GM10248 (cell line): ENCODE measurements at places on chromosomes 12 and 14.

- peak; percentile 60 for DNase-seq
Measured at GRCh38 chr14:73237219-73237785, at the start of gene PAPLN. Gene PAPLN, plus strand, starts transcription at chr14:73237506. Its CDS starts 2,273 bp downstream, at chr14:73239779.

DNA sequence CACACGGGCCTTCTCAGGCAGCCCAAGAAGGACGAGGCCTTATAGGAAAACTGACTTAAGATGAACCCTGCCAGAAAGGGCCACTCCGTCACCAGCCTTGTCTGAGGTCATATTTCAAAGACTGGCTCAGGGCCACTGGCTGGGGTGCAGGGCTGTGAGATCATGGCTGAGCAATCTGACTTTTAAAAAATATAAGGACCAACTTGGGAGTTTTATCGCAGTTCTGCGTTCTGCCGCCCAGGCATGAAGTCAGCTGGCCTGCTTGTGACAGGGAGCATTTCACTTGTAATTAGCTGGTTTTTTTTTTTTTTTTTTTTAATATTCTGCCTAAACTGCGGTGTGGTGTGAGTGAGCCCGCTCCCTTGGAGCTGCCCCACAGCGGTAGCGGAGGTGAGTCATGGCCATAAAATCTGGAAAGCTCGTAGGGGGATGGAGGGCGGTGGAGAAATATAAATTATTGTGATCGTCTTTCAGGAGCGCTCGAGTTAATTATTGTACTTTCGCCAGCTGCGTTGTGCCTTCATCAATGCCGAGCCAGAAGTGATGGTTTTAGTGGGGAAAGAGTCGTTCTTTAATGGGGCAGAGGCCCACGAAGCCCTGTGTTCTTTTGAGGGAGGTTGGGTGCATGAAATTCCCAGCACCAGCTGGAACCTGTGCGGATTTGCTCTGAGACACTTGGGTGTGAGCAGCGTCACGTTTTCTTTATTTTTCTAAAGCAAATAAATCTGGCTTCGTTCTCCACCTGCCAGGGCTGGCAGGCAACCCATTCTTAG lies 231.9 kb downstream of the C12orf75 start:
- no peak for DNase-seq

- DNase-seq = no peak
Measured at GRCh38 chr12:42868291-42868690, 278.7 kb upstream of the PRICKLE1 start.

GRCh38 chr14:101729382-101729781 lies 32.1 kb upstream of the PPP2R5C start:
- no peak for DNase-seq

DNA sequence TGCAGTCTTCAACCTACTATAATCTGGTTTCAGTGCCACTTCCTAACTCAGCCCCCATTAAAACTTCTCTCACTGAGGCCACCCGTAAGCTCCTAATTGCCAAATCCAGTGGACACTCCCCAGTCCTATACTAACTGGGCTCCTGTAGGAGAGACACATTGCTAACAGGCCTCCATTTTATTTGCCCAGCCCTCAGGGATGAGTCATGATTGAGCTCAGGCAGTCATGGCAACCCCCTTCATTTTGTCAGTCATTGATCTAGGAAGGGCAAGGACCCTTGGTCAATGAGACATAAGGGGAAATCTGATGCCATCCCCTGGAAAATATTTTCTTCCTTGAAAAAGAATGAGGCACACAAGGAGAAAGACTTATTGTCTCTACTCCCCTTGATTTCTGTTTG lies 70.1 kb upstream of the HIF1A start:
- DNase-seq = no peak

GRCh38 chr12:66823857-66824570 lies 145.1 kb upstream of the GRIP1 start:
- DNase-seq = no peak

GRCh38 chr12:132486168-132486567 lies 3.8 kb upstream of the FBRSL1 start:
- DNase-seq = no peak

GRCh38 chr12:46164186-46164761 lies 104.6 kb downstream of the SLC38A1 start:
- no peak for DNase-seq

DNA sequence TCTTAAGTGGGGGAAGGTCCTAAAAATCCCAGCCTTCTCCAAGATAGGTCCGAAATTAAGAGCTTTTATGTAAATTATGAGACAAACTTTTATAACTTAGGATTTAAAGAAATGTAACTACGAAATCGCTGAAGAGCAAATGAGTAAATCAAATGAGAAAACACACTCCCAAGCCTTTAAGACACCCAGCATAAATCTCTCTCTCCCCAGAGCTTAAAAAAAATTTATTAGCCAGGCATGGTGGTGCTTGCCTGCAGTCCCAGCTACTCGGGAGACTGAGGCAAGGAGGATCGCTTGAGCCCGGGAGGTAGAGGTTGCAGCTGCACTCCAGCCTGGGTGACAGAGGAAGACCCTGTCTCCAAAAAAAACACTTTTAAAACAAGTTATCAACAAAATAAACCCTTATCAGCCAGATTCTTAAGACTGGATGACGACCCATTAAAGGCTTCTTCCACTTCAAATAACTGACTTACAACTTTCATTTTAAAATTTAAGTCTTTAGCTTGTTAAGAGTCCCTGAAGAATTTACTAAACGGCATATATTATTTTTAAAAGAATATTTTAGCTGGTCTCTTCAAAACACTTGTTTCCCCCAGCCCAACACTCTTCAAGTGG lies 3.2 kb downstream of the PTGES3 start:
- no peak for DNase-seq

DNA sequence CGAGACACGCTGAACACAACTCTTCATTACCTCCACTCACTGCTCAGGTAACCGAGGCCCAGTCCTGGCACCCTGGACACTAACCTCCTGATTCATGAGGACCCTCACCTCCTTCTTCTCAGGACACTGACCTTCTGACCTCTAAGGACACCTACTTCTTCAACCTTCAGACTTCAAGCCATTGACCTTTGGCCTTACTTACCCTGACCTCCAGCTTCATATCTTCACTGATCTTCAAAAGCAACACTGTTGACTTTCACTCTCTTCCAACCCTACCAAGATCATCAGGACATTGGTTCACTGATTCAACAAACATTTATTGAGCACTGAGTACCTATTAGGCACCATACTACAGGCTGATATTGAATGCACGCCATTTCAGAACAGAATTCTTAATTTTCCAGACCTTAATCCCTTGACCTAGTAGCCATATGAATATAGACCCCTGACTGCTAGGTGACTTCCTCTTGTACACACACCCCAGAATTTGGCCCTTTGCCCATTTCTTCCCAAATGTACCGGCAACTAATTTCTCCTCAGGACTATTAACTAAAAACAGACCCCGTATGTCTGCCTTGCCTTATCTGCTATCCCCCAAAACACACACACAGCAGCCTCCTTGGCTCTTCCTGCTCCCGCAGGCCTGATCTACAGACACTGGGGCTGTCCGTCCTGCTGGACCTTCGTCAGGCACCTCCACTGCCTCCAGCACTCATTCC lies 5.8 kb downstream of the ARHGEF40 start:
- DNase-seq = no peak

DNA sequence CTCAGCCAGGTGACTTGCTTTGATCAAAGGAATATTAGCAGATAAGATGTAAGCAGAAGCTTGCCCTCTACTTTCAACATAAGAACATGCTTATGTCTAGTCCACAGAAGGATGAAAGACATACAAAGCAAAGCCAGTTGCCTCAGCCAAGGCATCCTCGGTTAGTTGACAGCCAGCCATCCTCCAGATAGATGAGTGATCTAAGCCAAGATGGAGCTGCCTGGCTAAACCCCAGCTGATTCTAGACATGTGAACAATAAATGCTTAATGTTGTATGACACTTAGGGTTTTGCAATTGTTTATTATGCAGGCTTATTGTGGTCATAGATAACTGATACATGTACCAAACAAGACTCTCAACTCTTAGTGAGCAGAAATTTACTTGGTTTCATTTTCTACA lies 157.6 kb upstream of the TMTC2 start:
- no peak for DNase-seq
